Psoas muscle (tissue), 8 donors: ENCODE measurements at places on chromosomes 12 and 14. TPM values are rescaled to one million over a fixed set of nuclear protein-coding genes. Genes with fewer than 3 reads are reported as not detected.
A peak's percentile ranks its signal among the peaks of the same experiment; 100 is the strongest.

RIPK3 gene
- 1.7 TPM for polyA plus RNA-seq

GZMH gene
- 0.14 TPM for polyA plus RNA-seq

- DNase-seq = no peak
Measured at GRCh38 chr12:65662590-65662989, 161.7 kb upstream of the HMGA2 start.

GRCh38 chr12:51351913-51352532, 5.5 kb upstream of the CELA1 start:
- DNase-seq = no peak

- DNase-seq = no peak
Measured at GRCh38 chr12:19771858-19772257, 332.6 kb downstream of the AEBP2 start.

- no peak for DNase-seq
Measured at GRCh38 chr12:14471497-14471896, 96.2 kb downstream of the PLBD1 start.

SCN8A gene
- 0.08 TPM for polyA plus RNA-seq

DNA sequence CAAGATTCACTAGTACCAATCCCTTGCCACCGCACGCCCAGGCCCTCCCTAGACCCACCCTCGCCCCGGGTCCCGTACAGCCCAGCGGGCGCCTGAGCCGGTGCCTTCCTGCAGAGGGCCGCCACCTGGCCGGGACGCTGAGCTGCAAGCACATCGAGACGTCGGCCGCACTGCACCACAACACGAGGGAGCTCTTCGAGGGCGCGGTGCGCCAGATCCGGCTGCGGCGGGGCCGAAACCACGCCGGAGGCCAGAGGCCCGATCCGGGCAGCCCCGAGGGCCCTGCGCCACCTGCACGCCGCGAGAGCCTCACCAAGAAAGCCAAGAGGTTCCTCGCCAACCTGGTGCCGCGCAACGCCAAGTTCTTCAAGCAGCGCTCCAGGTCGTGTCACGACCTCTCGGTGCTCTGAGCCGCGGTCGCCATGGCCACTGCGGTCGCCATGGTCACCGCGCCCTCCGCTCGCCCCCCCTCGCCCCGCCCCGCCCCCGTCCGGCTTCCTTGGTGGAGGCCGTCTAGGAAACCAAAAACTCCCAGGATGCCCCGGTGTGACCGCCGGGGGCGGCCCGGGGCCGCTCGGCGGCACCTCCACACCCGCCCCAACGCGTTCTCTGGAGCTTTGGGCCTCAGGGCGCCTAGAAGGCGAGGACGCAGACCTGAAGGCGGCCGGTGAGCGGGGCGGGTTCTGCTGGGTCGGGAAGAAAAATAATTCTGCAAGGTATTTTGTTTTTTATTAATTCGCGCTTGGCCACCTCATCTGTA, 3.7 kb downstream of the REM2 start:
- DNase-seq = peak; percentile 78

DNA sequence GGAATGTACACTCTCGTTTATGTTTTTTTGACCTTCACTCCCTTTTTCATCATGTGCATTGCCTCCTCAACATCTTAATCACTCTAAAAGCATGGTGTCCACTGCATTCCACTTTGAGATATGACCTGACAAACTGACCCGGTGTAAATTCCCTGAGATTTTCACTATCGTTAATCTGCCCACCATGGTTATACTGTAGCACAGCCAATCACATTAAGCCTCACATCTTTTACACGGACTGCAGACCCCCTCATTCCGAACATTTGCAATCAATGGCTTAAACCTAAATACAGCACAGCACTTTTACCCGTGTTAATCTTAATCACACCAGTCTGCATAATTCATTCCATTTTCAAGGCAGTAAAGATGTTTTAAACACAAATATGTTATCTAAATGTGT, 2.4 kb downstream of the RERG start:
- DNase-seq = no peak

- no peak for DNase-seq
Measured at GRCh38 chr12:61956545-61956944, 303.7 kb upstream of the USP15 start.

OR2AP1 gene
- not detected for polyA plus RNA-seq

GAPDH gene
- 16,487 TPM for polyA plus RNA-seq

MYH6 gene
- polyA plus RNA-seq = 143 TPM

GRCh38 chr14:104515059-104515810, 64.3 kb upstream of the C14orf180 start:
- DNase-seq = no peak

GRCh38 chr12:49126852-49127763, 4.1 kb downstream of the TUBA1B start:
- no peak for DNase-seq

- DNase-seq = no peak
Measured at GRCh38 chr12:44375694-44376093, 500.4 kb downstream of the NELL2 start.

TAS2R7 gene
- polyA plus RNA-seq = not detected

- no peak for DNase-seq
Measured at GRCh38 chr14:76946753-76947077, 81.8 kb downstream of the IRF2BPL start.

GRCh38 chr12:34403706-34404376, 381.5 kb downstream of the ALG10 start:
- DNase-seq = peak; percentile 26

SERPINA6 gene
- not detected for polyA plus RNA-seq

GRCh38 chr14:49816844-49817243, 35.7 kb downstream of the NEMF start:
- DNase-seq = no peak

- DNase-seq = no peak
Measured at GRCh38 chr14:89807151-89807550, 147.4 kb downstream of the EFCAB11 start.

PIK3C2G gene
- polyA plus RNA-seq = not detected

CEBPE gene
- 0.03 TPM for polyA plus RNA-seq

C12orf42 gene
- not detected for polyA plus RNA-seq

DNA sequence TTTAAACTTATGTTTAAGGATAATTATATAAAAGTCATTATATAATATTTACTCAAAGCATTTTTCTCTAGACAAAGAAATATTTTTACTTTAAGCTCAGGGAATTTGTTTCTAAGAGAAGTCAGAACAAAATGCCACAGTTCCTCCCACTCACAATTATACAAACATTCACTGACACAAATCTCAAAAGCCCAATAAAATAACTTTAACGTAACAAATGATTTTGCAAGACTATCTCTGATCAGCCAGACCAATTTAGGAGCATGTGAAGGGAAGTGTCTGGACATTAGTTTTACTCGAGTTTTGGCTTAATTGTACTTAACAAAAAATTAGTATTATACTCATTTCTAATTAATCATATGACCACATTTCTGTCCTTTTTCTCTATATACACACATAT, 41.2 kb downstream of the COCH start:
- DNase-seq = no peak

DNA sequence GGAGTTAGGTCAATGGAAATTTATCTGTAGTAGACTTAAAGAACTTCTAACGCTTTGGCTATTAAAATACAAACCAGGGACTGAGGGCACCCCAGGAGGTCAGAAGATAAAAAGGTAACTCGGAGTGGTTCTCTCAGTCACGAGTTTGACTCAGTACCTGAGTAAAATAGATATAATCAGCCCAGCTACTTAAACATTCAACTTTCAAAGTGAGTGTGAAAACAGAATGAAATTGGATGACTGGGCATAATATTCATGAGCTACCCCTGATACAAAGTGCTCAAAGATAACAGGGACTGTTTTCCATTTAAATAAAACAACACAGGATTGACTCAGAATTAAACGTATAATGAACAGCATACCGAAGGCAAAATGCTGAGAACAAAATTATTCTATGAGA, 75.0 kb downstream of the FOXN3 start:
- no peak for DNase-seq

DNA sequence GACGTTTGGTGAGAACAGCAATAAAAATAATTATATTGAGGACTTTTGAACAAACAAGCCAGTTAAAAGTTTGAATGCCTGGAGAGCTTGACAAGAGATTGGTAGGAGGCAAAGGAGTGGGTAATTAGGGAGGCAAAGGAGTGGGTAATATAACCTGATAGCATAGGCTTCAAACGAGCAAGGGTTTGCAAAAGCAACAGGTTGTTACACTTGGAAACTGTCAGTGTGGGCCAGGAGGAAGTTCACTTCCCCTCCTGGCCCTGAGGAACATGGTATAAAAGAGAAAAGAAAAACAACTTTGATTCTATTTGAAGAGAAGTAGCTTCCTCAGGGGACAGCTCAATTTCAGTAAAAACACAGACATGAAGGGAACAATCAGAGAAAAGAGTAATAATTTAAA, 121.7 kb downstream of the CCER1 start:
- DNase-seq = no peak

CCDC196 gene
- polyA plus RNA-seq = not detected

DNA sequence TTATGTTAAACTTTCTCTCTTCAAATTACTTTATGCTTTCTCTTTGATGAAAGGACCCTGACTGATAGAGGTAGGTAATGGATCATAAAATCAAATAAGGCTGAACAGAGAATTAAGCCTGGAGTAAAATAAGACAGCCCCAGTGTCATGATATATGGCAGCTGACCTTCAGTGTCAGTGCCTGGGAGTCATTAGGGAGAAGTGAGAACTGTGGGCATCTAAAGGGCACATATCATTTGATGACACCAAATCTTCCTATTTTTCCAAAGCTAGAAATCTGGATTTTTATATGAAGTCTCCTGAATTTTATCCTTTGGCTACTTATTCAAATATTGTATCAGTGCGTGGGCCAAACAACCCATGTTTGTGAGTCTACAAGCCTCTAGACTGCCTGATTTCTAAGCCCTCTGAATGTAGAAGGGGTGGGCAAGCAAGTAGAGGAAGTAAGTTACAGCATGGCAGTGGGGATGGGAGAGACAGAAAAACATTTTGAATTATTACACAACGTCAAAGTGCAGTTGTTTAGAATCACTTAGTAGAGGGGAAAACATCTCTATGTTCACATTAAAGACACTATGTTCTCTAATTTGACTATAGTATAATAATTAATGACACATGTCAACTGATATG, 10.0 kb downstream of the SLC39A9 start:
- DNase-seq = no peak

RPL10L gene
- not detected for polyA plus RNA-seq

DNA sequence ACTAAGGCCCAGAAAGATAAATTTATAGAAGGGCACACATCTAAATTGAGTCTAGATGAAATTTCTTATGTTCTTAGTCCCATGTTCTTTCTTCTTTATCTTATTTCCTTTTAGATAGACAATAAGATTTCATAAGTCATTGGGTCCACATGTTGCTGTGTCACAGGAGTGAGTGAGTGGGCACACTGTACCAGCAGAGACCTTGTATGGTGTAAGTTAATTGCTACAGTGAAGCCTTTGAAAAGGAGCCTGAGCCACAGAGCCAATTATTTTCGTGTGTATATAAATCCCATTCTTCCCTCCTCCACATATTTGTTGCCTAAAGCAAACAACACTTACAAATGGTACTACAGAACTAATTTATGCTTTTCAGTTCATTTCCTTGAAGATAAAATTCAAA, 79.1 kb downstream of the GRIP1 start:
- DNase-seq = no peak

DNA sequence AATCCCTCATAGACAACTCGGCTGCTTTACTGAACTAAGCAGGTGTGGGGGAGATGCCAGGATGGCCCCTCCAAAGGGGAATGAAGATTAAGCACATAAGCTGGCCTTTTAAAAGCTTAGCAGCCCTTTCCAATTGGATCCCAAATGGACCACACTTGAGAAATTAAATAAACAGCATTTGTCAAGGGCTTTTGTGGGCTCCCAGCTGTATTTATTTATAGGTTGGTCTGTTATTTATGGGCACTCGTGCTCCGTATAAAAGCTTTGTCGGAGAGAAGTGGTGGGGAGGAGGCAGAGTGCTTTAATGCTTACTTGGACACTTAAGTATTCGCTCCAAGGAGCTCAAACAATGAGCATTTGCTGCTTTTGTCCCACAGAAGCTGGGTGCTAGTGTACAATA, 580.2 kb downstream of the MED13L start:
- no peak for DNase-seq

HAL gene
- 0.05 TPM for polyA plus RNA-seq

RPS6KA5 gene
- polyA plus RNA-seq = 3.7 TPM

- no peak for DNase-seq
Measured at GRCh38 chr12:49189731-49190716, 1.1 kb upstream of the TUBA1A start.

- no peak for DNase-seq
Measured at GRCh38 chr12:50572760-50573159, 68.0 kb downstream of the DIP2B start.

DNA sequence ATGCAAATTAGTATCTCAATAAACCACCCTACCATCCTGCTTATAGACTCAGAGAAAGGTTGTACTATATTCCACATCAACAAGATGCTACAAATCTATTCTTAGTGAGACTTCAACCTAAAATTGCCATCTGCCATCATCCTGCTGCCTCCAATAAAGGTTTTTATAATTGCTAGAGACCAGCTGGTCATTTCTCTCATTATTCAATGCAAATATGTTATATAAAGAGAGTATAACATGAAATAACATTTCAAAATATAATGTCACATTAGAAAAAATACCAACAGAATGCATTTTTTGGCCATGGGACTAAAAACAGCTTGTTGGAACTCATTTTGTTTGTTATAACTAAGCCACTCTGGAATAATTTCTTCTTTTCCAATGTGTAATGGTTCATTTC, 247.3 kb downstream of the LRIG3 start:
- no peak for DNase-seq

PPP1R36 gene
- 0.86 TPM for polyA plus RNA-seq

GRCh38 chr14:29339494-29340172, 573.0 kb downstream of the FOXG1 start:
- no peak for DNase-seq

CDH24 gene
- 0.35 TPM for polyA plus RNA-seq

GRCh38 chr14:42130815-42131214, 524.1 kb downstream of the LRFN5 start:
- DNase-seq = no peak

DNA sequence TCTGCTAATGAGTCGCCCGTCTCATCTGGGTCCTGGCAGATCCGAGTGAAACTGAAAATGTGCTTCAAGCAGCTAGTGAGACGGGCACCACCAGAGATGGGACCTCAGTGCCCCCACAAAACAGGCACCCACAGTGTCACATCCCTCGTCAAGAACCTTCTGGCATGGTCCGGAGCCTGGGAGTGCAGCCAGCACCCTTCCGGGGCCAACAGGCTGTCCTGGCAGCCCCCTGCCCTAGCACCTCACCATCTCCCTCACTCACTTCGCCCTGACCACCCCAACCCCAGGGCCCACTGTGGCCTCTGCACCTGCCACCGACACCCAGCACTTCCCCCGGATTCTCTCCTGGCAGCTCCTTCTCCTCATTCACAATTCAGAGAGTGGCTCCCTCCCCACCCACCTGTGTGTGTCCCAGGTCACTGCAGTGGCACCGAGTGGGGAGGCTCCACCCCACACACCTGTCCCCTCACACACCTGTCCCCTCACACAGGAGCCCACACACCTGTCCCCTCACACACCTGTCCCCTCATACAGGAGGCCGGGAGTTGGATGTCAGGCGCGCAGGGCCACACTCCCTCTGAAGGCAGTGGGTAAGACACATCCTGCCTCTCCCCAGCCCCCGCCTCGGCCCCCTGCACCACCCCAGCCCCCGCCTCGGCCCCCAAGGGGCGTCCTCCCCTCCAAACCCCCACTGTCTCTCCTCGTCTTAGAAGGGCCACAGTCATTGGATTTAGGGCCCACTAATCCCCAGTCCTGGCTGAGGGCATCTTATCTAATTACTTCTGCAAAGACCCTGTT, 7.9 kb downstream of the GALNT9 start:
- peak; percentile 30 for DNase-seq
